Nucleus accumbens (tissue), 56 donors: ENCODE measurements at places on chromosomes 6 and 20.

GRCh38 chr20:51832276-51832675, 30.0 kb upstream of the SALL4 start:
- no peak for DNase-seq

GRCh38 chr6:21611485-21611884, 17.9 kb downstream of the SOX4 start:
- DNase-seq: no peak

GRCh38 chr6:16179970-16180431, 51.1 kb downstream of the MYLIP start:
- DNase-seq: no peak

- no peak for DNase-seq
Measured at GRCh38 chr6:152018876-152019275, 211.4 kb downstream of the ESR1 start.

DNA sequence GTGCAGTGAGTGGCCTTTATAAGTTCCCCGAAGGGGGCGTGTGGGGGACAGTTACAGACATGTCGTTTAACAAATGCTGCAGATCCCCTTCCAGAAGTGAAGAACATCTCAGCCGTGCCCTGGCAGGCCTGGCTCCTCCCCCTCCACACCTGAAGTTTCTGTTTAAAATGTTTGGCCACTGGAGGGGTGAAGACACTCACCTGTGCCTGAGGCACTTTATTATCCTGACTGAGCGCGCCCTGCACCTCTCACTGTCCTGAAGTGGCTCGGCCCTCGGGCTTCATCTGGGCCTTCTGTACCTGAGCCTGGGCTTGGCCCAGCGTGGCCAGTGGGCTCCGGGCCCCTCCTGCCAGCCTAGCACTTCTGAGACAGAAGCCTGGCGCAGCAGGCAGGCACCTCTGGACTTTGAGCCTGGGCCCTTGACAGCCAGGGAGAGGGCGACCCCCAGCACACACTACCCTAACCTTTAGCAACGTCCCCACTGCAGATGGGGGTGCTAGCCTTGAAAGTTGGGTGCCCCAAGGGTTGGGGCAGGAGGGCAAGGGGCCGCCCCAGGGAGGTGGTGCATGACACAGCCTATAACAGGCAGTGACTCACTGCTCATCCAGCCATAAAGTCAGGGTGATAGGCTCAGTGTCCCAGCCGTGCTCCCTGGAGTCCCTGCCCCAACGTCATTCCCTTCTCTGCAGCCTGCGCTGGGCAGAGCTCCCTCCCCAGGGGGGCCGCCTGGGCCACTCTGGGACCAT, 13.6 kb upstream of the GATA5 start:
- no peak for DNase-seq

- no peak for DNase-seq
Measured at GRCh38 chr6:119443993-119444641, 94.6 kb upstream of the MAN1A1 start.

GRCh38 chr20:49288250-49288751, 10.4 kb upstream of the ZNFX1 start:
- no peak for DNase-seq

GRCh38 chr20:9395971-9396370, 118.4 kb upstream of the LAMP5 start:
- no peak for DNase-seq

DNA sequence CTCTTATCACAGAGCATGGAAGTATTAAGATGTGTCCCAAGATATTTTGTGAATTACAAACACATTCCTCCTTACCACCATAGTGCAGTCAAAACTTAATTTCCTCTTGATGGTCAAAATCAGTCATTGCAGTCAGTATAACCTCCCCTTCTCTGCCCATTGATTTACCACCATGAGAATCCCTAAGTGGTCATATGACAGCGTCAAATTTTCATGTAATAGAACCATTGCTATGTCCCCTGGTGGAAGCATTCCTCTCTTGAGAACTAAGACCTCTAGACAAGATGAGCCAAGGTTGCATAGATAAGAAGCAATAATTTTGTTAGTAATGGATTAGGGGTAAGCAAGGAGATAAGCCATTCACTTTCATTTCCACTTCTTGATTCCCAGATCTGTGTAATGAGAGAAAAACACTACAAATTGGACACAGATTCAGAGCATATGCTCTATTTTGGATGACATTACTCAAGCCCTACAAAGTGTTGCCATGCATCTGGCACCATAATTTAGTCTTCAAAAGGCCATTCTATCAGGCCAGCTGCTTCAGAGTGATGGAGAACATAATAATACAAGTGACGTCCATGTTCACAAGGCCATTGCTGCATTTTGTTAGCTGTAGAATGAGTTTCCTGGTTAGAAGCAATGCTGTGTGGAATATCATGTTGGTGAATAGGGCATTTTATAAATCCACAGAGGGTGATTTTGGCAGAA, 49.6 kb upstream of the PDE7B start:
- DNase-seq: no peak

- DNase-seq: no peak
Measured at GRCh38 chr6:14202947-14203346, 85.4 kb downstream of the CD83 start.

GRCh38 chr6:87315071-87315470, 7.3 kb upstream of the SMIM8 start:
- DNase-seq: no peak

DNA sequence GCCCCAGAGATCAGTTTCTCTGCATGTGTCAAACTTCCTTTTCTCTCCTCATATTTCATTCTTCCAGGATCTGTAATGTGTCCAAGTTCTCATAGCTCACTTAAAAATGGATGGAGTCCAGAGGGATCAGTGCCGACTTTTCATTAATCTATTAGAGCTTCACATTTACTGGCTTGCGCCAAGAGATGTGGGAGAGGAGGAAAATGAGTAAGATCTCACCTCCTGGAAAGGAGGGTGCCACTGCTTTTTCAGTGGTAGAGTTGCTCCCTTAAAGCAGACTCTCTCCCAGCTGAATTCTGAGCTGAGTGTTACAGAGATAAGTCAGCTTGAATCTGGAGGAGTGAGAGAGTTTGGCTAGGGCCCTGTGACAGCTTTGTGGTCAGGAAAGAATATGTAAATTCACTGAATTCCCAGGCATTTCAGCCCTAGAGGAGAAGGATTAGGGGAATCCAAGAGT, 175.9 kb downstream of the SOX4 start:
- no peak for DNase-seq

- DNase-seq: no peak
Measured at GRCh38 chr6:133243723-133244305, 2.7 kb downstream of the EYA4 start.

DNA sequence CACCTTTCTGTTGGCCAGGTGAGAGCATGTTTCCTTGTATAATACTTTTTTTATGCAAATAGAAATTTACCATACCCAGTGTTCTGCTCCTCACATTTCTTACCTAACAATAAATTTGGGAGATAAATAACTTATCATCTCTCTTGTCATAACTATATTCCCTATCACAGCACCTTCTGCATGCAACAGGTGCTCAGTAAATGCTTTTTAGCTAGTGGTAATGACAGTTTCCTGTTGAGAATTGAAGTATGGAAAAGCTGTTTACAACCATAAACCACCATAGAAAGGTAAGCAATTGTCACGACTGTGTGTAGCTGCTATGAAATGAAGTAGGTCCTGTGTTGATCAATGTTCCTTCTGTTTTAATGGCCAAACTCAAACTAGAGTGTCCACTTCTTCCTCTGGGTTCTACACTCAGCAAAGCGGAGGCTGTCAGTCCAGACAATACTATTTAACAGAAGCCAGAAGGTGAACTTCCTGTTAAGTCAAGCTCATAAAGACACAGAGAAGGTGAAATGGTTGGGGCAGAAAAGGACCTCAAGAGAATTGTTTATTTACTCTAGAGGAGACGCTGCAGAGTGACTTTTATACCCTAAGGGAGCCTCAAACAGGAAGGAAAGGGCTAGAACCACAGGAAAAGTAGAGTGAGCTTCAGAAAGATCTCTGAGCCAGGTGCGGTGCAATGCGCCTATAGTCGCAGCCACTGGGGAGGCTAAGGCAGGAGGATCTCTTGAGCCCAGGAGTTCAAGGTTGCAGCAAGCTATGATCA, 84.0 kb upstream of the SLC22A16 start:
- DNase-seq: no peak

- no peak for DNase-seq
Measured at GRCh38 chr20:52420805-52421204, 229.2 kb upstream of the ZFP64 start.

DNA sequence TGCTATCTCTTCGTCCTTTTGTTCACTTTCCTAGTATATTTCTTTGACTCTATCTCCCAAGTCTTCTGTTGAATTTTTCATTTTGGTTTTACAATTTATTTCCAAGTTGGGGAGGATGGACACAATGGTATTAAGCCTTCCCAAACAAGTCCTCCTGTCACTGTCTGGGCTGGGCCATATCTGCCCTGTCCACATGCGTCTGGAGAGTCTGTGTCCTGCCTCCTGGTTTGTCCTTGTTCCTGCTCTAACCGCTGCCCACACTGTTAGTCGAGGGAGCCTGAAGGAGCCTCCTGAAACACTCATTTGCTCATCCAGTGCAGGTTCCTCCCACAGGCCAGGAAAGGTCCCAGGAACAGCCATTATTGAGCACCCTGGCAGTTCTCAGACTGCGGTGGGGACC, 17.1 kb downstream of the MYT1 start:
- DNase-seq: no peak

DNA sequence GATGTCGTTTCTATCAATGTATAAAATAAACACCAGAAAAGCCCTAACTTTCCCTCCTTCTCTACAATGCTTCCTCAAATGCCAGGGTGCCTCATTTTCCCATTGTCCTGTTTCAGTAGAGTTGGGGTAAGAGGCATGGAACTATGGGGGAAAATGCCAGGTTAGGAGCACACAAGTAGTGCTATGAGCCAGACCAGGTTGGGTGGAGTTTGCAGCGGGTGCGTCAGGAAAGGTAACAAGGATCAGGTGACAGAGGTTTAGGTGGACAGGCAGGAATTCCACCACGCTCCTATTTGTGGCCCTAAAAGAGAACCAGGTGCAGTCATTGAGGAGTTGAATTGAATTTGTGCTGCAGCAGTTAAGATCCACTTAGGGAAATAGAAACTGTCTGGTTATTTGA, 36.5 kb downstream of the SYTL3 start:
- DNase-seq: no peak

- DNase-seq: no peak
Measured at GRCh38 chr6:39776581-39776980, 15.6 kb upstream of the DAAM2 start.

- no peak for DNase-seq
Measured at GRCh38 chr6:70338775-70339174, 35.9 kb upstream of the COL9A1 start.

- no peak for DNase-seq
Measured at GRCh38 chr6:163732479-163732878, 318.0 kb downstream of the QKI start.

DNA sequence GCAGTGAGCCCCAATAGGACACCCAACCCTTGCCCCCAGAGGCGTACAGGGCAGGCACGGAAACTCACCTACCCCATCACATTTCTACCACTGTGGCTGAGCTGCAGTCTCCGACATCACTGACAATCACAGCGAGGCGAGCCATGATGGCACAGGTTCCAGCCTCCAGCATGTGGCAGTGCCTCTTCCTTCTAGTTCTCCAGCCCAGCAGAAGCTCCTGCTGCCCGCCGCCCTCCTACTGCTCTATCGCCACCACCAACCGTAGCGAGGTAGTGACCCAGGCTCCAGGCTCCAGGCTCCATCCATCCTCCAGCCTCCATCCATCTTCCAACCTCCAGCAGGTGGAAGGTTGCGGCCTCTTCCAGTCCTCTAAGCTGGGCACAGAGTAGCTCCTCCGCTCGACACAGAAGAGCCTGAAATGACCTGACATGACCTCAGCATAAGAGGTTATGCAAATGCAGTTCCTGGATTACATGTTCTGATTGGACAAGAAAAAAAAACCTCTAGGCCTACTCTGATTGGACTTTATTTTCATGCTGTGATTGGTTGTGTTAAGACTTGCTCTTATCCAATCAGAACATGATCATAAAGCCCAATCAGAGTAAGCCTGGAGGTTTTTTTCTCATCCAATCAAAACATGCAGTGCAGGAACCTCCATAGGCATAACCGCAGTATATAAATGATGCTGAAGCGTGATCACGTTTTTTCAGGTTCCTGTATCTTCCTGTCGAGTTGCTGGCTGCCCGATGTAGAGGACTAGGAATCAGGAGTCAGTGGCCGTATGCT, 438.9 kb upstream of the ZNF337 start:
- no peak for DNase-seq

DNA sequence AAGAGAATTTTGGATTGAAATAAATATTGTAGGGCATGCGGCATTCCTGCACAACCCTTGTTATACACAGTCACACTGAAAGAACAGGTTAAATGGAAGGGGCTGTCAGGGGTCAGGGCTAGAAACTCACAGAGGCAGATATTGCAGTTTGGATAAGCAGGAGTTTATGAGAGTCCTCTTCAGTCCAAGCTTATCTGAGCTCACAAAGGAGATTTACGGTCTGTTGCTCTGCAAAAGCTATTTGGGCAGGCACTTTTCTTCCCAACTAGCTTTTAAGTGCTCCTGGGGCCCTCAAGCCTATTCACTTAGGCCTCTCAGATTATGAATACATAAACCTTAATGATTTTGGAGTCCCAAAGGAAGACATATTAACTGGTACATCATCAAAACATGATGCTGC, 156.2 kb downstream of the SOX4 start:
- no peak for DNase-seq

DNA sequence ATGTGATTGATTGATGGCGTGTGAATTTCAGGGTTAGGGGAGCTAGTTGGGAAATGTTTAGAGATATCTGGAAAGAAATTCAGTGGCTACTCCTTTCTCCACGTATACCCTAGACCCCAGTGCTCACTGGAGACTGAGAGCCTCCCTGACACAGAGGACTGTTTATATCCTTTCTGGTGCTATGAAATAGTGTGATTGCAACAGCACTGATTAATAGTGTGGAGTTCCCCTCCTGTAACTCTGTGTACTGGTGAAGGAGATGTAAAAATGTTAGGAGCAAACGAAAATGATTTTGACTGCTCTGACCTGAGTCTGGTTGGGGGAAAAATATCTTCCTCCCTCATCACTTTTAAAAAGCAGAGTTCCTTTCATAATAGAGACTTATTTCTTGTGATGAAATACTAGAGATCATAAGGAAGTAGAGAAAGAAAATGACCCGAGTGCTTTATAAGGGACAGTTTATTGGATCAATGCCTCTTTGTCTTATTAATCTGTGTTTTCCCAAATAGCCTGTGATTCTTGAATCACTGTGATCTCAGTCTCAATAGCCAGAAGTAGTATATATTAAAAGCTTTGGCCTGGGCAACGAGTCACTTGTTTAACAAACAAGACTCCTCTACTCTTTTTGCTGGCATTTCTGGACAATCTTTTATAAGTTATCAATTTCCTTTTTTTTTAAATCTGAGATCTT, 92.3 kb downstream of the RNF182 start:
- no peak for DNase-seq

- DNase-seq: no peak
Measured at GRCh38 chr20:414161-414560, 6.1 kb downstream of the RBCK1 start.

GRCh38 chr6:45712786-45713185, 302.9 kb downstream of the CLIC5 start:
- DNase-seq: no peak

GRCh38 chr6:35402136-35402855, 49.8 kb upstream of the FANCE start:
- no peak for DNase-seq

- peak; percentile 11 for DNase-seq
Measured at GRCh38 chr6:129929433-129929832, 68.3 kb upstream of the TMEM244 start.
